ENCODE measurements at places on chromosomes 6 and 20.

DNA sequence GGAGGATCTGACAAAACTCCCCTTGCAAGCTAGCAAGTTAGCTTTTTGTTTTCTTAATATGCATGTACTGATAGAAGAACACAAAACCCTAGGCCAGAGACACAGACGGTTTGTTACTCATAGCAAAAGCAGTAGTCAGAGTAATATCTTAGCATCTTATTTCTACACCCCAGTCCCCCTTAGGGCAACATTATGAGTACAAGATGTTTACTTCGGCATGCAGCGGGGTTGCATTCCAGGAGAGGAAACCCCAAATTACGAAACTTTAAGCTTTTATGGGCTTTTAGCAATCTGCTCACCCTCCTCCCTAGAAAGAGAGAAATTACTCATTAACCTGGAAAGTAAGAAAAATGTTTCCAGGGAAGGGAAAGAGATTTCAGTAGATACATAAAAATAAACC lies 1286.9 kb downstream of the EPHA7 start:
- DNase-seq = no peak

GRCh38 chr6:44071670-44072451 lies 55.4 kb downstream of the MRPL14 start:
- no peak for DNase-seq

GRCh38 chr6:145866456-145867396 lies 52.1 kb upstream of the FBXO30 start:
- no peak for DNase-seq

DNA sequence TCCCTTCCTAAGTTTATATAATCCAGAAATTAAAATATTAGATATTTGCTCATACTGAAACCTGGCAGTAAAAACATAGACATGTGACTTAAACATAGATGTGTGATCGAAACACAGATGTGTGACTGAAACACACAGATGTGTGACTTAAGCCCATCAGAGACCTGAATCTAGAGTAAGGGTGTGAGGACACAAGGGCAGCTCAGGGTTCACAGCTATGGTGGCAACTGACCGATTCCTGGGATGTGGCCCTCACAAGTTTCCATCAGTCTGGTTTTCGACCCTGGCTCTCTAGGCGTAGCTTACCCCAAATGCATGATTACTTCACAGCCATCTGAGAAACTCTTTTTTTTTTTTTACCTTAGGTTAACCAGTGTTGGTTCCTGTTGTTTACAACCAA lies 137.0 kb downstream of the NRN1 start:
- DNase-seq = no peak

- peak; percentile 53 for DNase-seq
Observed at GRCh38 chr20:50464026-50464724, 46.0 kb upstream of the PTPN1 start.

GRCh38 chr20:63255931-63256704 lies 1.9 kb upstream of the NKAIN4 start:
- DNase-seq = no peak

DNA sequence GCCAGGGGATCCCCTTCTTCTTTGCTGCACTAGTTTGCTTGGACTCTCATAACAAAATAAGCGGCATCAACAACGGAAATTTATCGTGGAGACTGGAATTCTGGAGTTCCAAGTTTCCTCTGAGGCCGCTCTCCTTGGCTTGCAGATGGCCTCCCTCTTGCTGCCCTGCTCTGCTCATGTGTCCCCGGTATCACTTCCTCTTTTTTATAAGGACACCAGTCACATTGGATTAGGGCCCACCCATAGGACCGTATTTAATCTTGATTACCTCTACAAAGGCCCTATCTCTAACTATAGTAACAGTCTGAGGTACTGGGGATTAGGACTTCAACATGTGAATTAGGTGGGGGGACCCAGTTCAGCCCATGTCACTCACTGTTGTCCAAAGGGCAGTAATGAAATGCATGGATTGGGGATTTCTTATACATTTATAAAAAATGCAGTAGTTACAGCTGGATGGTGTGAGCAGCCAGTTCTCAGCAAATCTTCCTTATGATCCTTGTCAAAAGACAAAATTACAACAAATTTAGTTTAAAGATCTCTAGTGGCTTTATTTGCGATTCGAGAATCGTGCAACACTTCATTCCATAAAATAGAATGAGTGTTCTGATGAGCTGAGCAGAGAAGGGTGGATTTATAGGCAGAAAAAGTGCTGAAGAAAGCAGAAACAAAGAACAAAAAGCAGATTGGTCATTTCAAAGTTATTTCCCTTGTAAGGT lies 59.3 kb upstream of the AKAP12 start:
- no peak for DNase-seq

GRCh38 chr20:45611054-45611453 lies 18.5 kb upstream of the WFDC10A start:
- no peak for DNase-seq

- DNase-seq = no peak
Observed at GRCh38 chr6:65700561-65700960, 6.5 kb downstream of the EYS start.

DNA sequence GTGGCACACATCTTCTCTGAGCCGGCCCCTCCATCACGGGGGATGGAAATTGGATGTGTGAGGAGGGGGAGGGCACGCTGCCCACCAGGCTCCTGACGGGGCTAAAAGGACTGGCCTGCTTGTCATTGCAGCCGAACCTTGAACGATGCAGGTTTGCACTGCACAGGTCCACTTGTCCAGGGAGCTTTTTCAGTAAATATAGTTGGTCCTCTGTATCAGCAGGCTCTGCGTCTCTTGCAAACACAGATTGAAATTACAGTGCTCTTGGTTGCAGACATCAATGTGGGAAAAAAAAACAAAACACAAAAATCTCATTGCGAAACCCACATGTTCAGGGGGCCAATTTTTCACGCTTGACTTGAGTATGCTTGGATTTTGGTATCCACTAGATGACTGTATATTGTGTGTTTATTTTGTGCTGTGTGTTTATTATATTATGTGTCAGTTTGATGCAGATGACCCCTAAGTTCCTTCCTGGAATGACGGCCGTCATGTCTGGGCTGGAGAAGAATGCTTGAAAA lies 29.2 kb downstream of the ERMARD start:
- DNase-seq = no peak

DNA sequence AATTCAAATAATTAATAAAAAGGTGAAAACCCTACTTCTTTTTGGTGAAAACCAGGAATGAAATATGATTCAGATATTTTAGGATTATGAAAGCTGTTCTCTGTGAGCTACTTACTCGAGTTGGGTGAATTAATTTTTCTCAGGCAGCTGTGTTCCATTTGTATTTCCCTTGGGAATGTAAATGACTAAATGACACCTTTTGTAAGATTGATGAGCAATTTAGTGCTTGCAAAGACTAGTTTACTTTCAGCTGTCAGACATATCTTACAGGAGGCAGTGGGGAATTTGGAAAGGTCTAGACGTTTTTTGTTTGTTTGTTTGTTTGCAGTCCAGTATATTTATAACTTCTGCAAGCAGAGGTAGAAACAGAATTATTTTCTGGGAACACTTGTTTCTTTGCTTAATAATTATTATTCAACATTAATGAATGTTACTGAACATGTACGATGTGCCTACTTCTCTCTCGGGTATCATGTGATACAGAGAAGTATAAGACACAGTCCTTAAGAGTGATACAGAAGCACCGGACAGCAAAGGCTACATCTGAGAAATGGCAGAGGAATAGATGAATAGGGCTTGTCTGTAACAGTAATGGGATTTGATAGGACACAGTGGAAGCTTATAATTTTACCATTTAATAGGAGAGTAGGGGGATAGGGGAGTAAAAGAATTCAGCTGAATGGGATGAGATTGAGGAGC lies 91.3 kb downstream of the AKAP7 start:
- DNase-seq = no peak

DNA sequence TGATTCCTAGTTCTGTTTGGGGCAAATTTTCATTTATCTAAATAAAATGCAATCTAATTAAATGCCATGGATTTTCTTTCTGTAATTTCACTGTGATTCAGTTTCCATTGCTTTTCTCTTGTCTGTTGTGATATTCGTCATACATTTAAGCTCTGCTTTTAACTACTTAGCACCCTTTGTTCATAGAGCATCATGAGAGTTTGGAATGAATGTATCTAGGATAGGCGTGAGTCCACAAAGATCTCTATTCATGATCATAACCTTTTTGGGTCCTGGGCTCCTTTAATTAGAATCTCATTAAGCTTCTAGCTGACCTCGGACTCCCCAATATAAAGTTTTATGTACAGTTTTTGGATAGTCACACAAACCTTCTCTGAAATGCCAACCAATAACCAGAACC lies 32.9 kb downstream of the ZBTB2 start:
- DNase-seq = no peak

DNA sequence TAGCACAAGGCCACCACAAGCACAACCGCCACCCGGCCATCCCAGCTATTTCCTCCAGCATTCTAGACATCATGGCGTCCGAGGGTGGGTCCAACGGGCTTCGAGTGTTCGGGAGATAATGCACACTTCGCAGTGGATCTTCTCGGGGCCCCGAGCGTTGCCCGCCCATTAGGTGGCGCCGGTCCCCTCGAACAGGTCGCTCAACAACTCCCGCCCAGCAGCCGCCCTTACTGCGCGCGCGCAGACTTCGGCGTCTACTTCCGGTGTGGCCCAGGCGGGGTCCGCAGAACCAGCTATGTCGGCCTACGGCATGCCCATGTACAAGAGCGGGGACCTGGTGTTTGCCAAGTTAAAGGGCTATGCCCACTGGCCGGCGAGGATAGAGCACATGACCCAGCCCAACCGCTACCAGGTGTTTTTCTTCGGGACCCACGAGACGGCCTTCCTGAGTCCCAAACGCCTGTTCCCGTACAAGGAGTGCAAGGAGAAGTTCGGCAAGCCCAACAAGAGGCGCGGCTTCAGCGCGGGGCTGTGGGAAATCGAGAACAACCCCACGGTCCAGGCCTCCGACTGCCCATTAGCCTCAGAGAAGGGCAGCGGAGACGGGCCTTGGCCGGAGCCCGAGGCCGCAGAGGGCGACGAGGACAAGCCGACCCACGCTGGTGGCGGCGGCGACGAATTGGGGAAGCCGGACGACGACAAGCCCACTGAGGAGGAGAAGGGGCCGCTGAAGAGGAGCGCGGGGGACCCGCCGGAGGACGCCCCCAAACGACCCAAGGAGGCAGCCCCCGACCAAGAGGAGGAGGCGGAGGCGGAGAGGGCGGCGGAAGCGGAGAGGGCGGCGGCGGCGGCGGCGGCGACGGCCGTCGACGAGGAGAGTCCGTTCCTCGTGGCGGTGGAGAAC lies at the start of gene HDGFL1:
HDGFL1 (plus strand) TSS at position 286 of the 904 bp plus-strand sequence; CDS start at position 296, 10 bp downstream.
- DNase-seq = no peak

- DNase-seq = peak; percentile 96
Observed at GRCh38 chr20:35207950-35208611, 18.4 kb upstream of the MMP24 start.

GRCh38 chr6:130337534-130337933 lies 28.3 kb upstream of the TMEM200A start:
- no peak for DNase-seq

DNA sequence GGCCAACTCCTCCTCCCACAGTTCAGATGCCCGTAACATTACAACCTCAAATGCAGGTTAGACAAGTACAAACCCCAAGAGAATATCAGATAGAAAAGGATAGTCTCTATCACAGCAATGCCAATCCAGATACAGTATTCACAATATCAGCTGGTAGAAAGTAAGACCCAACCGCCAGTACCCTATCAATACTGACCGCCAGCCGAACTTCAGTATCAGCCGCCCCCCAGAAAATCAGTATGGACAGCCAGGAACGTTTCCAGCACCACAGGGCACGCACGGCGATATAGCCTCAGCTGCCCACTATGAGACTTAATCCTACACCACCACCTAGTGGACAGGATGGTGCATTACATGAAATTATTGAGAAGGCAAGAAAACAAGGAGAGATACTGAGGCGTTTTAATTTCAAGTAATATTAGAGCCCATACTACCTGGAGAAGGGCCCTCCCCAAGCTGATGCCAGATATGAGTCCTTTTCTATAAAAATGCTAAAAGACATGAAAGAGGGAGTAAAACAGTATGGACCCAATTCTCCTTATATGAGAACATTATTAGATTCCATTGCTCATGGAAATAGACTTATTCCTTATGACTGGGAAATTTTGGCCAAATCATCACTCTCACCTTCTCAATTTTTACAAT lies 17.6 kb upstream of the EIF2S2 start:
- DNase-seq = peak; percentile 86

- no peak for DNase-seq
Observed at GRCh38 chr6:141264101-141264500, 868.6 kb upstream of the GJE1 start.

- DNase-seq = no peak
Observed at GRCh38 chr6:11445146-11445545, 92.4 kb upstream of the TMEM170B start.

GRCh38 chr6:22069306-22069800 lies 227.5 kb downstream of the PRL start:
- DNase-seq = no peak

DNA sequence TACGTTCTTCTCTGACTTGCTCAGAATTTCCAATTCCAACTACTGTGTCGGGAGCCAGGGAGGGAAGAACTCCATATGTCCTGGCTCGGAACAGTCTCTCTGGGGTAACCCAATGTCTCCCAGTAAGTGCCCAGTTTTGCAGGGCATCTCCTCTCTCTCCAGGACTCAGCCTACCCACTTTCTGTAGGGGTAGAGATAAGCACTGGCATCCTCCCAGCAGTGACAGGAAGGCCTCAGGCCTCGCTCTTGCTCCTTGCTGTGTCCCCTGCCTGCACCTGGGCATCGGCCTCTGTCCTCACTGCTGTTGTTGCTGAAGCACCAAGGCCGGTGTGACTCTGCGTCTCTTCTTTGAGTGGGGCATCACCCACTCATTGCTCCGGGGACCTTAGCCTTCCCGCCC lies 388.9 kb upstream of the JARID2 start:
- DNase-seq = no peak

DNA sequence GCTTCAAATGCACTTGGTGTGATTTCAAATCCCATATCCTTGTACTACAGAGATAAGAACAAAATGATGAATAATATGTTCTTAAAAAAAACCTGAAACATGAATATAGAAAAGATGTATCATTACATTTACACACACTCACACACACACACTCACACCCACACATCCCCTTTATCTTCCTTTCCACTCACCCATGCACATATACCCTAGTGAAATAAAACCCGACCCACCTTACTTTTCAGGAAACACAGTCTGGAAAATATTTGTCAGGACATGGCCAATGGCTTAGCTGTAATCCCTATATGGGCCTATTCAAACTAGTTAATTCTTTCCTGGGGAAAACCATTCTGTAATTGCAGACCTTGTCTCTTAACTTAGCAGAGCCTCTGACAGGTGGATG lies 60.8 kb upstream of the EDN1 start:
- no peak for DNase-seq
